Activated T-helper 9 cell treated with anti-CD3 and anti-CD28 coated beads, Interleukin-2, amount 50 U/mL, for 16 hours (primary cell): ENCODE measurements at places on chromosomes 1 and 21.

GRCh38 chr1:76632136-76632535 lies 235.1 kb upstream of the ST6GALNAC5 start:
- DNase-seq: no peak

DNA sequence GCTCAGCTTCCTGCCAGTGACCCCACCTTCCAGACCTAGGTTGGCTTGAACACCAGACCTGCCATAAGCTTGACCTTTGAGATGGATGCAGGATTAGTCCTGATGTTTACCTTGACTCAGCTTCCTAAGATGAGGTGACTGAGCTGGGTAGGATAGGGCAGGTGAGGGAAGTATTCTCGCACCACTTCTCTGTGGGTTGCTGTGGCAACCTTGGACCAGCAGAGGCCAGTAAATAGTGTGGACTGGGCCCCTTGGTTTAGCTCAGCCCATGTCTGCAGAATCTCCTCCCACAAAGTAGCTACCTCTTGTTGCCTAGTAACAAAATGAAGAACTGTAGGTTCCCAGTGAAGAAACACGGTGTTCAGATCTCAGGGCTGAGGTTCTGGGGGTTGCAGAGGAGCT lies 8.4 kb downstream of the RPS6KA1 start:
- DNase-seq: no peak

GRCh38 chr21:27526451-27526850 lies 559.6 kb upstream of the ADAMTS5 start:
- no peak for DNase-seq

DNA sequence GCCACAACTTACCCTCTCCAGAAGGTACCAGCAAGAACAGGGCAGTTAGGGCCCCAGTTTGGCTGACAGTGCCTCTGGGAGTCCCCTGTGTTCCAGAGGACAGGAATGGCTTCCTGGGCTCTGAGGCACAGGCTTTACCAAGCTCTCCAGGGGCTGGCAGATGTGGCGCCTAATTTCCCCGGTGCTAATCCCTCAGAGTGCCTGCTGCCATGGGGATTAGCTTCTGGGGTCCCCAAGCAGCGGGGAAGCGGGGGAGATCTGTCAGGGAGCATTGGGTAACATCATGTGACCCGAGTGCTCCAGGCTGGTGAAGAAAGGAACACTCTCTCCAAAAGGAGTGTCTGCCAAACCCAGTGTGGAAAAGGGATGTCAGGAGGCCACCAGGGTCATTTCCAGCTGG lies at the start of gene LACTBL1:
Gene LACTBL1, minus strand, starts transcription at position 107 of the 400 bp plus-strand sequence. CDS start 550 bp downstream, outside the sequence.
- DNase-seq: no peak

DNA sequence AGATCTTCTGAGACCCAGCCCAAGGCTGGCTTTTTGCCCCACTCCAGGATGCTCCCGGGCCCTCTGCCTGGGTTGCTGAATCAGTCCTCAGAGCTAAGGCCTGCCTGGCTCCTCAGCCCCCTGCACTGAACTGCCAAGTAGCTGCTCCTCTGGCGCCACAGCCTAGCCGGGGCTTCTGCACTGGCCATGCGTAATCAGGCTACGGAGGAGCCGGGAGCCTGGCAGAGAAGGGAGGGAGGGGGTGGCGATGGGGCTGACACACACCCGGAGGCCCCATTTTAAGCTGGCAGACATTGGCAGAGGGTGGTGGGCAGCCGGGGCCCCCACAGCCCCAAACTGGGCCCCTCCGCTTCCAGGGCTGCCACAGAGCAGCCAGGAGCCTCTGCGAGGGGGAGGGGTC lies 38.7 kb downstream of the ALPL start:
- DNase-seq: no peak

- DNase-seq: no peak
These were observed 1.0 kb downstream of the ZNF687 start for GRCh38 chr1:151282883-151283725.

GRCh38 chr1:219882096-219882495 lies 46.3 kb downstream of the SLC30A10 start:
- DNase-seq: no peak

- DNase-seq: no peak
These were observed 157.7 kb downstream of the TOMM20 start for GRCh38 chr1:234970731-234971476.

DNA sequence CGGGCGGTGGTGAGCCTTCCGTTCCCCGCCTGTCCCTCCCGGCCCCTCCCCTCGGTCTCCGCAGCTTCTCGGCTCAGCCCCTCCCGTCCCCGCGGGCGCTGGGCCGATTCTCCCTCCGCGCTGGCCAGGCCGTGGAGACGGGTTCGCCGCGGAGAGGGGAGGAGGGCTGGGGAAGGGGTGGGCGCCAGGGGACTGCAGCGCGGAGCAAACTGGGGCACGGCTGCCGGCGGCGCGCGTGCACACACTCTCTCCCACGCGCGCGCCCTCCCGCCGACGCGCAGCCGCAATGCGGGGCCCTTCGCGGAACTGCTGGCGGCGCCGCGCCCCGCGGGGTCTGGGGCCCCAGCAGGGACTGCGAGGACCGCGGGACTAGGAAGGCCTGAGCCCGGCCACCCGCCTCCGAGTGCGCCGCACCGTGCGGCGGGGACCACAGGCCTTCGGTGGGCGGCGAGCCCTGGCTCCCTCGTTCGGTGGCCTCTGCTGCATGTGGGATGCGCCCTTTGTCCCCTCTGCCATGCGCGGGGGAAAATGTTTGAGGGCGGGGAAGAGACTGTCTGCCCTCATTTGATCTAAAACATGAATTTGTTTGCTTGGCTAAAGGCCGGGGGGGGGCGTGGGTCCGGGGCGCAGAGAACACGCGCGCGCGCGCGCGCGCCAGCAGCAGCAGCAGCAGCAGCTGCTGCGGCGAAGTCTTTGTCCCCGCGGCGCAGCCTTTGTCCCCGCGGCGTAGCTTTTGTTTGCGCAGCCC lies 90.7 kb upstream of the VAMP3 start:
- DNase-seq: peak; percentile 38

DNA sequence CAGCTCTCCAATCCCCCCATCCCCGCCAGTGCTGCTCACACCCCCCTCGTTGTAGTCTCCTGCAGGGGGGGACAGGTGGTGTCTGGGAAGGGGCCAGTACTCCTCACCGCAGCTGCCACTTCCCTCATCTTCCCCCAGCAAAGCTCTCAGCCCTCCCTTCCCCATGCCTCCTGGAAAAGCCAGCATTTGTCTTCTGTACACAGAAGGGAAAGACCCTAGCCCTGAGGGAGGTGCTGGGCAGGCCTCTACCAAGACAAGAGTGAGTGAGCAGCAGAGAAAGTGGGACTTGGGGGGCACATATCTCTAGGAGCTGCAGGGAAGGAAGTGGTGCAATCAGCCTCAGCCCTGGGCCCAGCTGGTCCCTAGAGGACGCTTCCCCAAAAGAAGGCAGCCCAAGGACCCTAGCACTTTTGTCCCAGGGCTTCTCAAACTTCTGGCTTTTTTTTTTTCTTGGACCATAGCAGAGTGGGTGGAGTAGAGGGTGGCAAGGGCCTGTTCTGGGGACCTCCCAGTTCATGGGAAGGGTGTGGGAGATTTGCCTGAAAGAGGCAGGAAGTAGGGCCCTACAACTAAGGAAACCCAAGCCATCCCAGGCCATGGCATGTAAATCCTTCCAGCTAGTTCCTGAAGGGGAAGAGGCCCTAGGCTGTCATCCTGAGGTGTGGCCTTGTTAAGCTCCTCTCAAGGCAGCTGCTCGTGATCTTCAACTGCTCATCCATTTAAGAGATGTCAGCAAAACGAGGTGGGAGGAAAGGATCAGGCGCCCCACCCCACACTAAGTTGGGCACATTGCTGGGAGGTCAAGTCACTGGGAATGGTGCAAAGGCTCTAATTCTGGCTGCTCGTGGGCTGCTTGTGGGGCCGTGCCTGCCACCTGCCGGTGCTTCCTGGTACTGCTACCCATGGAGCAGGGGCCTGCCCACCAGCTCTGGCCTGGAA lies 12.6 kb downstream of the ZC3H12A start:
- peak; percentile 68 for DNase-seq

- no peak for DNase-seq
These were observed 108.2 kb upstream of the COL6A1 start for GRCh38 chr21:45873418-45873817.

GRCh38 chr1:76746206-76746605 lies 121.1 kb upstream of the ST6GALNAC5 start:
- no peak for DNase-seq

GRCh38 chr1:88275259-88275862 lies 408.7 kb upstream of the PKN2 start:
- no peak for DNase-seq

DNA sequence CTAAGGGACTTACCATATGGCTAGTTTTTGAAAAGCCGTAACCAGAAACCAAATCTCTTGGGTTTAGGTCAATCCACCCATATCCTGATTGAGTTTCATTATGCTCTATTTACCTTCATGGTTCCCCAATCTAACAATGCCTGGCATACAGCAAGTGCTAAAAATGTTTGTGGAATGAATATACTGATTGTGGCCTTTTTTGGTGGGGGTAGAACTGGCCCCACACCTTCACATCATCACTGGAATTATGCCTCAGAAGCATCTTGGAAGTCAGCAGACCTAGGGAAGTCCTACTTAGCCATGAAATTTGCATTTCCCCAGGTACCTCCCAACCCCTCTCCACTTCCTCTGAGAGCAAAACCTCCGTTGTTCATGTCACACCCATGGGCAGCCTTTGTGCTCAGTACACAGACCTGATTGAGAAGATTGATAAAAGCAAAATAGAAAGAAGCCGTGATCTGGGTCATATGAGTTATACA lies 17.8 kb upstream of the SLAMF1 start:
- no peak for DNase-seq

- no peak for DNase-seq
These were observed 997 bp downstream of the PRKACB start for GRCh38 chr1:84145068-84145467.

GRCh38 chr1:16612332-16613172 lies 812 bp downstream of the NBPF1 start:
- DNase-seq: no peak

DNA sequence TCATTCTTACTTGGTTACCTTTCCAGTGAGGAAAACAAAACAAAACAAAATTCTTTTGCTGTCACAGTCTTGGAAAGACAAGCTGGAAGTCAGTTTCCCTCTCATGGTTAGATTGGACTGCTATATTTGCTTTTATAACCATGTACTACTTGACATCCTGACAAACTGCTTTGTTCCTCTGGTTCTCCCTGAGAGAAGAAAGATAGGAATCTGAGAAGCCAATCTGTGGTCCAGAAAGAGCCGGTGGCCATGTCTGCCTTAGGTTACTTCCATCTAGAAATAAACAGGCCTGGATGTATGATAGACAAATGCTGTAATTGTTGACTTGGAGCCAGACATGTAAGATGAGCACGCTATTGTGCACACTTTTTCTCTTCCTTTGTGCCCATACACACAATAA lies 330.0 kb downstream of the BRINP3 start:
- DNase-seq: no peak

DNA sequence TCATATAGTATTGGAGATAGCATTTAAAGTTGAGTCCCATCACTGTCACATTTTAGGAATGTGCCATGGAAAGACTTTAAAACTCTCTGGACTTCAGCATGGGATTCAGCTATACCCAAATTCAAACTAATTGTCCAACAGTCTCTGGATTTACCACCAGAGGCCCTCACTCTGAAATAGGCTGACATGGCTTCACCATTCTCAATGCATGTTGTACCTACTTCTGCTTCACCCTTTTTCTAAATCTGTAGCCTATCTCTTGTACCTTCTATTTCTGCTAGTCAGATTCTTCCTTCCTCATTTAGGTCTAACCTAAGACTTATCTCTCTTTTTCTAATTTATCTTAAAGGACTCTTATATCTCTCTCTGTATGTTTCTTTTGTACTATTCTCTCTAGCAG lies 512.7 kb upstream of the ZRANB2 start:
- no peak for DNase-seq

- no peak for DNase-seq
These were observed 455.3 kb upstream of the USP24 start for GRCh38 chr1:55670331-55671082.

DNA sequence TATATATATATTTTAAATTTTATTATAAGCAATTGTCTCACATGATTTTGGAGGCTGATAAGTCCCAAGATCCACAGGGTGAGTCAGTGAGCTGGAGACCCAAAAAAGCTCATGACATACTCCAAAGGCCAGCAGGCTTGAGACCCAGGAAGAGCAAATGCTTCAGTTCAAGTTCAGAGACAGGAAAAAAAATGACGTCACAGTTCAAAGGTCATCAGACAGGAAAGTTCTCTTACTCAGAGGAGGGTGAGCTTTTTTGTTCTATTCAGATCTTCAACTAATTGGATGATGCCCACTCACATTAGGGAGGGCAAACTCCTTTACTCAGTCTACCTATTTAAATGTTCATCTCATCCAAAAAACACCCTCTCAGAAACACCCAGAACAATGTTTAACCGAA lies 18.2 kb downstream of the RXRG start:
- no peak for DNase-seq

DNA sequence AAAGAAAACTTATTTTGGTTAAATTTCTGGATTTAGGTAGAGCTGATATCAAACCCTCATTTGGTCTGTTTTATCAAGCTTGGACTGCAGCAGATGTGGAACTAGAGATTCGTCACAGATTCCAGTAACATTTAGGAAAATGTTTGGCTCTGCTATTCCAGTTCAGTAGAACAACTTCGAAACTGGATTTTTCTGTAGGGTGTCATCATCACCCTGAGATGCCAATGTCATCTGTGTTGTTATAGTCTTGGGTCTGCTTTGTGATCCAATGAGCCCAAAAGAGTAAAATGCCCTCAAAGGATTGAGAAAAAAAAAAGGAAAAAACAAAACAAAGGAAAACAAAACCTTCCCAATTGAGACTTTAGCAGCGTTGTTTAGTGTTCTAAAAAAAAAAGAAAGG lies 55.4 kb downstream of the LAMC2 start:
- DNase-seq: no peak

GRCh38 chr1:11339346-11340232 lies 66.6 kb downstream of the UBIAD1 start:
- no peak for DNase-seq

DNA sequence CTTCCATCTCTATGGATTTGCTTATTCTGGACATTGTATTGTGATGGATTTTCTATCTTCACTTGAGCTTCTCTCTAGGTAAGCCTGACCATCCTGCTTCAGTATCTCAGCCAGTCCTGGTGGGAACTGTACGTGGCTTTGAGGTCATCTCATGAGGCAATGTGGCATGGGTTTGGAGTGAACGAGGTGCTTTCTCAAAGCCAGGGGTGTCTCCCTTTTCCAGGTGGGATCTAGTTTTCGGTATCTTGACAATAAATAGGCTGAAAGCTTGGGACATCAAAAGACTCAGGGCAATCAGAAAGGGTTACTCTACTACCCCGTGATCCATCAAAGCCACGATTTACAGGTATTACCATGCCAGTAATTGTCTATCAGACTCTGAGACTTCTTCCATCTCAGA lies 40.8 kb downstream of the AZIN2 start:
- no peak for DNase-seq

- no peak for DNase-seq
These were observed 184.3 kb downstream of the FAF1 start for GRCh38 chr1:50775740-50776139.

DNA sequence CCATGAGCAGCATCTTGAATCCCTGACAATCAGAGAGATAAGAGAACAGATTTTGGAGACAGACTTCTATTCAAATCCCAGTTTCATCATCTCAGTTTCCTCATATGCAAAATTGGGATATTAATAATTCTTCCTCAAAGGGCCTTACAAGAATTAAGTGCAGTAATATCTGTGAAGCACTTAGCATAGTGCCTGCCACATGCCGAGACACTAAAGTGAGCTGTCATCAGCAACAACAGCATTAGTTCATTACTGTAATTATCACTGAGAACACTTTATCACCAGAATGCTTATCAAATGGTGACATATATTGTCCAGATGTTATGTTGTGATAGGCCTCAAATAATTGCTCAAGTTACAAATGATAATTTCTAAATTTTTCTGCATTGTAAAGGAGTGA lies 922 bp upstream of the FCRLB start:
- no peak for DNase-seq
